Testis (tissue), 5 donors: ENCODE measurements at places on chromosomes 1 and 21.

- no peak for DNase-seq
These were observed 35.9 kb upstream of the DISP3 start for GRCh38 chr1:11443043-11443442.

DNA sequence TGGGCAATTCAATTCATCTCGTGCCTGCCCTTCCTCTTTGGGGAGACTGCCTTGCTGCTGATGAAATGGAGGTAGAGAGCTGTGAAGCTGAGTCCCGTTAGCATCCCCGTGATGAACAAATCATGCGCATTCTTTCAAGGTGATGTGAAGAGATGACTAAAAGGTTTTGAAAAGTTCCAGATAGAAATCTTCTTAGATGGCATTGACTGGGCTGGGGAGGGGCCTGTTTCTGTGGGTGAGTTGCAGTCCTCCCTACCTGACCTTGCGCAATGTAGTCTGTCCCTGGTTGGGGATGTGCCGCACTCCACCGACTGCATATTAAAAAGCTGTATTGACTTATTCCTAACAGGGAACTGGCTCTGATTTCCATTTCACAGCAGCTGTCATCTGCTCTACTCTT, 49.6 kb downstream of the ST6GALNAC3 start:
- no peak for DNase-seq

GRCh38 chr1:185069202-185069772, 23.9 kb downstream of the RNF2 start:
- no peak for DNase-seq

DNA sequence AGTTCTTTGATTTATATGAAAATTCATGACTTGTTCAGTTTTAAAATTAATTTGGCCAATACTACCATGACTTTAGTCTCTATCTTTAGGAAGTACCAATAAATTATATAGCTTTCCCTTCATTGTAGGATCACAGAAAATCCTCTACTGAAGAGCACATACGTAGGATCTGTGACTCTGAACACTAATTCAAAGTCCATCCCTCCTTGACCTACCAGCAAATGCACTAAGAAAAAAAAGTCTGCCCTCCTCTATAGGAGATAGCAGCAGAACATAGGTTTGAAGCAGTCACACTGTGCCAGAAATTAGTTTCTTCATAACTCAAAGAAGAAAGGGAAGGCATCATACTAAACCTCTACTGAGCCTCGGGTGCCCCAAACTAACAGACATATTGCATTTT, 16.5 kb downstream of the BRWD1 start:
- no peak for DNase-seq

DNA sequence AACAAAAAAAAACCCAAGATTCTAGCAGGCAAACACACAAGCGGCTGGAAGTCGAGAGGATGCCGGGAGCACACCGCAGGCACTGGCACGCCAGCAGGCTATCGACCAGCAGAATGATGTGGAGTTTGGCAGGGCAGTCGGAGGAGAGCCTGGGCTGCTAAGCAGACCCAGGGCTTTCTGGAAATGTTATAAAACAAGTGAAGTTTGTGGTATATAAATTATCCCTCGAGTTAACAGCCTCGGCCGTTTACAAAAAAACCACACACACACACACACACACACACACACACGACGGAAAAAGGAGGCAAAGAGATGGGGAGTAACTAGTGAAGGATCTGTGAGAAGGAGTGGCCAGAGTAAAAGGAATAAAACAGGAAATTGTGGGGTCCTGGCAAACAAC, 87.2 kb upstream of the IVNS1ABP start:
- no peak for DNase-seq

DNA sequence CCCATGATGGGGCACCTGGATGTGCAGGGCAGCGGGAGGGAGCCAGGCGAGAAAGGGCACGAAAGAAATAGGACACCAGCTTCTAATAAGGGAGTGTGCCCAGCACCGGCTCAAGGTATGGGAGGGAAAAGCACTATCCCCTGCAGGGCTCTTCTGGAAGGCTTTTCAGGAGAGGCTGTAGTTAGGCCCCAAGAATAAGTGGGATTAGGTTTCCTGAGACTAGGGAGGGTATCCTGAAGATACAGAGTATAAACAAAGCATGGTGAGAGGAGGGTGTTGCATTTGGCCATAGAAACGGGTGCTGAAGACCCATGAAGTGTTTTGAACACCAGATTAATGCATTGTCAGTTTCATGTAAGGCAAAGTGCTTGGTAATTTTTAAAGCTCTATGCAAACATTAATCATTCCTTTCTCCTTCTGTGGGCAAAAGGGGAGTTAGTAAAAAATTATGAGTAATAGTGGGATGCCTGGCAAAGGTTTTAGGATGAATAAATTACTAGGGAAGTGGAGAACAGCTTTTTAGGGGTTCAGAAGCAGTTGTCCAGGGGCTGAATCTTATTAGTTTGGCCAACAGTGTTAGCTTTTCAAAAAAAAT, 74.0 kb downstream of the SYT6 start:
- DNase-seq = no peak

GRCh38 chr1:33086384-33086850, 5.5 kb downstream of the AZIN2 start:
- peak; percentile 88 for DNase-seq

DNA sequence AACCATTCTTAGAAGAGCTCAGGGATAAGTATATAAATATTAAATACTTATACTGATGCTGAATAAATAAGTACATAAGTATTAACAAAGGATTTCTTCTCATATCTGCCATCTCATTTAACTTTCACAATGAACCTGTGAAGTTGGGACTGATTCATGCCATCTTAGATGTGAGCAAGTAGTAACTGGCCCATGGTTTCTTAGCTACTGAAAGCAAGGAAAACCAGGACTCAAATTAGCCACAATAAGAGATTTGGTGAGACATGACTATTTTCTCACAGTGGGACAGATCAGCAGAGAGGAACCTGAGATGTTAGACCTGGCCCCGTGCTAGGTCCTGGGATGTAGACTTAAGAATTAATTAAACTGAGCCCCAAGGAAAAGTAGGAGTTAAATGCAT, 8.2 kb upstream of the RAB3B start:
- no peak for DNase-seq

GRCh38 chr1:192261476-192261875, 55.3 kb upstream of the RGS21 start:
- DNase-seq = no peak

GRCh38 chr1:205488074-205488723, 16.3 kb upstream of the CDK18 start:
- DNase-seq = peak; percentile 52

DNA sequence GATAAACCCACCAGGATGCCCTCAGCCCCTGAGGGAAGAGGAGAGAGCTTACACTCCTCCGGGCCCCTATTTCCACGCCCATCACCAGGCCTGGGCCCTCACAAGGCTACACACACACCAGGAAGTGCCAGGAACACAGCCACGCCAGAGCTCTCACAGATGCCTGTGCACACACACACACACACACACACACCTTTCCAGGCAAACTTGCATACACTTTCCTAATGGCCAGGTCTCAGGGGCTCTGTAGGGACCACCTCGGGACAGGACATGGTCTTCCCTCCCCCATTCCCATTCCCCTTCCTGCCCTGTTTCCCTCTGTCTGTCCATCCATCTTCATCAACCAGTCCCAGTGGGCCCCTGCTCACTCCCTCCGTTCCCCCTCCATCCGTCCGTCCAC, 9.7 kb upstream of the EPHA2 start:
- no peak for DNase-seq

- DNase-seq = peak; percentile 52
These were observed 706 bp downstream of the C21orf91 start for GRCh38 chr21:17818186-17819113.

DNA sequence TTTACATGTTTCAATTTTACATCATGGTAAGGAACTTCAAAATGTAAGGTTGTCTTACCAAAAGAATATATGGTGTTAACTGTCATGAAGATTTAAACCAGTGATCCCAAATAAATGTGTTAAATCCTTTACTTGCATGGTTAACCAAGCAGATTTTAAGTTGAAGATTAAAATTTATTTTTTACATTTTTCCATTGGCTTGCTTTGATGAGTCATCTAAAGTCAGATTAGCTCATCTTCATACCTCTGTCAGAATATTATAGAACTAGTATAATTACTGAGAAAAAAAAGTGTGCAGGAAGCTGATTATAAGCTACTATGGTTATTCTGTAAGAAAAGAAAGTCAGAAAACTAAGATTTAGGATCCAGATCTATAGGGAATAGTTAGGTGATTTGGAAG, 95.3 kb upstream of the DPH5 start:
- DNase-seq = no peak

DNA sequence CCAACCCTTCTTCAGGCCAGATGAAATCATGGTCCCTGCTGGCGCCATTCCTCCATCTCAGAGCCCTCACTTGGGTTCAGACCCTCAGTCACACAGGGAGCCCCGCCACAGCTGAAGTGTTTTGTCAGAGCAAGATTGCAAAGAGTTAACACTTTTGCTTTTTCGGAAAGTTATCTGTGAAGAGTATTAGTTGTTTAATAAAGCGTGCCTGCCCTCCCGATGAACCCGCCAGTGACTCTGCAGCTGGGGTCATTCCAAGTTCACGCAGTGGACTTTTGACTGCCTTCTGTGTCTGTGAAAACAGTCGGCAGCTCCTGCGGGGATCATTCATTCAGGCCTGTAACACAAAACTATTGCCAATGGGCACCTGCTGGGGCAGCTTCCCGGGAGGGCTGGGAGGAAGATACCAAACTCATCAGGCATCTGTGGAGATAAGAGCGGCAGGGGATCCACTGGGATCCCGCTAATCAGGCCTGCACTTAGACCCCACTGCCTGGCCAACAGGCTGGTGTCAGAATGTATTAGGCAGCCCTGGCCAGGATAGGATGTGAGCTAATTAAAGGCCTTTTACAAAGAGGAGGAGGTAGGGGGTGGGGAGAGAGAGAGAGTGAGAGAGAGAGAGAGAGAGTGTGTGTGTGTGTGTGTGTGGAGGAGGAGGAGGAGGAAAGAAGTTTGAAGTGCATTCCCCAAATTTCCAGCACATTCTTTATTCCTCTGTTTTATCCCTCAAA, 184.5 kb downstream of the DHRS3 start:
- DNase-seq = no peak
